ENCODE measurements at places on chromosomes 1 and 21. TPM values are rescaled to one million over a fixed set of nuclear protein-coding genes. Genes with fewer than 3 reads are reported as not detected.

ZBTB8A gene
- total RNA-seq, result 4.0 TPM

MAP3K21 gene
- total RNA-seq, result 11.8 TPM

LCE2C gene
- not detected for total RNA-seq

FCRL2 gene
- total RNA-seq, result not detected

FOXD3 gene
- total RNA-seq, result 1.2 TPM

Data from A549 treated with CORT108297 at 1 μM for 4 hours (cell line).